Urothelium cell line (cell line): ENCODE measurements at places on chromosomes 6 and 20.

- no peak for DNase-seq
Measured at GRCh38 chr6:163522033-163522432, 107.5 kb downstream of the QKI start.

GRCh38 chr20:18645851-18646250 lies 58.0 kb downstream of the DTD1 start:
- no peak for DNase-seq

- no peak for DNase-seq
Measured at GRCh38 chr6:24911796-24912382, 23.9 kb downstream of the RIPOR2 start.

- DNase-seq, result no peak
Measured at GRCh38 chr6:5679270-5679669, 327.5 kb downstream of the NRN1 start.

- no peak for DNase-seq
Measured at GRCh38 chr6:37523412-37523811, 23.7 kb upstream of the CCDC167 start.

- DNase-seq, result peak; percentile 27
Measured at GRCh38 chr6:148973538-148974208, 226.8 kb downstream of the UST start.

GRCh38 chr20:6888736-6889395 lies 121.4 kb downstream of the BMP2 start:
- DNase-seq, result no peak

- peak; percentile 44 for DNase-seq
Measured at GRCh38 chr6:106746652-106747051, 117.3 kb downstream of the QRSL1 start.

- no peak for DNase-seq
Measured at GRCh38 chr6:38522322-38522721, 117.4 kb downstream of the BTBD9 start.

DNA sequence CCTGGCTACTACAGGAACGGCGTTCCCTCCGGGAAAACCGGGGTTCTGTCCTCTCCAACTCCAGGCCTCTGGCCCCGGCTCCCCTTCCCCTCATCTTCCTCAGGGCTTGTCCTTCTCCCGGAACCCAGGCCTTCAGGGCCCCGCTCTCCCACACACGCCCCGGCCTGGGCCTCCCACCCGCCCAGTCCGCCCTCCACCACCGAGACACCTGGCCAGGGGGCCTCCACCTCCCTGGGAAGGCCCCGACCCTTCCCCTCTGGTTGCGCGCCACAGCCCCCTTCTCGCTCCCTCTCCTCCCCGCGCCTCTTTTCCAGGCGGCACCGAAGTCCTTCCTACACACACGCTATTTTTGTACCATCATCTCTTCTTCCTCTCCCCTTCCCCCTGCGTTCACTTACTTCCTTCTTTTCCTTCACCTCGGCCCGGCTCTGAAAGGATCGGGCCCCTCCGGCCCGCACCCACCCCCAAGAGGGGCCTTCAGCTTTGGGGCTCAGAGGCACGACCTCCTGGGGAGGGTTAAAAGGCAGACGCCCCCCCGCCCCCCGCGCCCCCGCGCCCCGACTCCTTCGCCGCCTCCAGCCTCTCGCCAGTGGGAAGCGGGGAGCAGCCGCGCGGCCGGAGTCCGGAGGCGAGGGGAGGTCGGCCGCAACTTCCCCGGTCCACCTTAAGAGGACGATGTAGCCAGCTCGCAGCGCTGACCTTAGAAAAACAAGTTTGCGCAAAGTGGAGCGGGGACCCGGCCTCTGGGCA lies 1.3 kb upstream of the SIRPA start:
- DNase-seq, result peak; percentile 17

- peak; percentile 87 for DNase-seq
Measured at GRCh38 chr6:52352239-52353018, 9.5 kb upstream of the PAQR8 start.

DNA sequence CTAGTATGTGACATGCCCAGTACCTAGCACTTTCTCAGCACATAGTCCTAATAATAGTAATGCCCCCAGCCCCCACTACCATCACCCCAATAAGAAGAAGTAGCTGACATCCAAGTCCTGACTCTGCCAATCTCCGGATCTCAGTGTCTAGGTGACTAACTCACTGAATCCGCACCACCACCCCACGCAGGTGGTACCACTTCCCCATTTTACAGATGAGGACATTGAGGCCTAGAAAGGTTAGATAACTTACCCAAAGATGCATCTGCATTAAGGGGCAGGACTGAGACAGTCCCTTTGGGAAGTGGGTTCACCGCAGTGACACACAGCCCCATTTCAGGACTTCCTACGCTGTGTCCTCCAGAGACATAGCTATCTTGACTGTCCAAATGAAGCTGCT lies 241.2 kb downstream of the TFAP2C start:
- no peak for DNase-seq

DNA sequence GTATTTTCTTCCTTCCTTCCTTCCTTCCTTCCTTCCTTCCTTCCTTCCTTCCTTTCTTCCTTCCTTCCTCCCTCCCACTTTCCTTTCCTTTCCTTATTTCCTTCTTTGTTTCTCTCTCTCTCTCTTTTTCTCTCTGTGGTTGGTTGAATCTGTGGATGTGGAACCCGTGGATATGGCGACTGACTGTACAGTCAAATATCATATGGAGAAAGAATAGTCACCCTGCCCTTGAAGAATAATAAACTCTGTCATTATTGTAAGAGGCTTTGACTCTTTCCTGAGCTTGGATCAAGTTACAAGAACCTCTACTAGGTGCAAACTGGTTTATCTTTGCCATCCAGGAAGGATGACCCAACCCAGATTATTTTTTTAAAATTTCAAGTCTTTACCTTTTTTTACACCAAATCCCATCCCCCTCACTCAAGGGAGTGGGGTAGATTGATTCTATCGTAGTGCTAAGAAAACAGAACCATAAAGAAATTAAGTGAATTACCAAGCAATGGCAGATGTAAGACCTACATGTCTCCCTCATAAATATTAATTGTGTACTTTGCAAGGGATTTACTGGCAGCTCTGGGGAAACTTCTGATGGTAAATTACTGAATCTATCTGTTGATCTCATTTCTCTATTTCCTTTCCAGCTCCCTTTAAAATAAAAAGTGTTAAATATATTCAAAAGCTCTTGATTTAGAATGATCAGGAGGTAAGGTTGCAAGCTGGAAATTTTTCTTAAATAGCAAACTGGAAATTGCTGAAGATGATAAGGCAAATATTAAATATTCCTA lies 667.5 kb downstream of the UTRN start:
- DNase-seq, result no peak

DNA sequence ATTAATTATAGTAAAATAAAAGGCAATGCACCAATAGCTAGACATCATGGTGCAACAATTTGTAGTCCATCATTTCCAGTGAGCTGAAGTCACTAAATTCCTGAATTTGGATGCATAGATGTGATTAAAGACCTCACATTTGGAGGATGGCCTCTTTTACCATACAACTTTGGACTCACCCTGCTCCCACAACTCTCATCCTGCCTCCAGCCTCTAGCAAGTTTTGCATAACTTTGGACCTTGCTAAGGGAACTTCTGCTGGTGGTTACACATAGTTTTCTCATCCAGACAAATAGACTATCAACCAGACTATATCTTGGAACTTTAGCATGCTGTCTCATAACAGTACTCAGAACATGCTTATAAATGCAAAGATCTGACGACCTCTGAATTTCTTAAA lies 12.8 kb upstream of the ELOVL2 start:
- no peak for DNase-seq

- peak; percentile 92 for DNase-seq
Measured at GRCh38 chr20:63290677-63291472, 2.1 kb upstream of the COL20A1 start.
